ENCODE measurements at places on chromosomes 13 and 19.
A peak's percentile ranks its signal among the peaks of the same experiment; 100 is the strongest.

- no peak for DNase-seq
These were observed 72.2 kb downstream of the RASA3 start for GRCh38 chr13:114059946-114060860.

DNA sequence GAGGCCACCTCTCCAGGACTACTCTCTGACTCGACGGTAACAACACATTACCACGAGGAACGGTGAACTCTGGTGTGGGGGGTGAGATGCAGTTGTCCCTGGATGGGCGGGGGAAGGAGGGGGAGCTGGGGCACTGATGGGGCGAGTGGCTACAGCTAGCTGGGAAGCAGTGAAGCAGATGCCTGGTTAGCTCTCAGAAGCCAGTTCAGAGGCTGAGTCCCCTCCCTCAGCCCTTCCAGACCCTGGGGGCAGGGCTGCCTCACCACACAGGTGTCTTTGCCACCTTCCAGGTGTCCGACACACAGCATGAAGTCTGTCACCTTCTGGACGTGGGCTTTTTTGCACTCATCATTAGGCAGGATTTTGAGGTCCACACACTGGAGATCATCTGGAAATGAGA, 4.0 kb downstream of the KLK1 start:
- no peak for DNase-seq

DNA sequence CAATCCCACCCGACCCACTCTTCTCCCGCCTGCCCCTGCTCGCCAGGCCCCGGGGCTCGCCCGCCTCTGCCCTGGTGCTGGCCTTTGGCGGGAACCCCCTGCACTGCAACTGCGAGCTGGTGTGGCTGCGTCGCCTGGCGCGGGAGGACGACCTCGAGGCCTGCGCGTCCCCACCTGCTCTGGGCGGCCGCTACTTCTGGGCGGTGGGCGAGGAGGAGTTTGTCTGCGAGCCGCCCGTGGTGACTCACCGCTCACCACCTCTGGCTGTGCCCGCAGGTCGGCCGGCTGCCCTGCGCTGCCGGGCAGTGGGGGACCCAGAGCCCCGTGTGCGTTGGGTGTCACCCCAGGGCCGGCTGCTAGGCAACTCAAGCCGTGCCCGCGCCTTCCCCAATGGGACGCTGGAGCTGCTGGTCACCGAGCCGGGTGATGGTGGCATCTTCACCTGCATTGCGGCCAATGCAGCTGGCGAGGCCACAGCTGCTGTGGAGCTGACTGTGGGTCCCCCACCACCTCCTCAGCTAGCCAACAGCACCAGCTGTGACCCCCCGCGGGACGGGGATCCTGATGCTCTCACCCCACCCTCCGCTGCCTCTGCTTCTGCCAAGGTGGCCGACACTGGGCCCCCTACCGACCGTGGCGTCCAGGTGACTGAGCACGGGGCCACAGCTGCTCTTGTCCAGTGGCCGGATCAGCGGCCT, 4.1 kb downstream of the LRFN3 start:
- DNase-seq = no peak

DNA sequence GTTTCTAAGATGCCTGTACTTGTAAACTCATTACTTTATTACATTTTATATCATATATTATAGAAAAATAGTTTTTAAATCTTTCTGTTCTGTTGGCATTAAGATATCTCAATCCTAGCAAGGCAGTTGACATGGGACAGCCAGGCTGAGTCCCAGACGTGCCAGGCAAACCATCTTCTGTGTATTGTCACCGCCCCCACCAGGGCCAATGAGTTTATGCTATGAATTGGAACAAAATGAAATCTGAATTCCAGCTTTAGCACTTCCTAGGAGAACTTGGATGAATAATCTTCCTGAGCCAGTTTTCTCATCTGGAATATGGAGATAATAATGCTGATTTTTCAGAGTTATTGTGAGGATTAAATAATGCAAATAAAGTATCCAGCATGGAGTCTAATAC, 79.9 kb upstream of the GSX1 start:
- DNase-seq = peak; percentile 34

- DNase-seq = no peak
These were observed 260.0 kb downstream of the KLF12 start for GRCh38 chr13:73873940-73874830.

GRCh38 chr13:76803831-76804230, 82.4 kb downstream of the KCTD12 start:
- DNase-seq = no peak

GRCh38 chr13:33918199-33918932, 100.4 kb downstream of the RFC3 start:
- no peak for DNase-seq
